HAP-1 (cell line): ENCODE measurements at places on chromosomes 2 and 18.

GRCh38 chr2:220335591-220335915, 708.1 kb downstream of the SLC4A3 start:
- no peak for DNase-seq

DNA sequence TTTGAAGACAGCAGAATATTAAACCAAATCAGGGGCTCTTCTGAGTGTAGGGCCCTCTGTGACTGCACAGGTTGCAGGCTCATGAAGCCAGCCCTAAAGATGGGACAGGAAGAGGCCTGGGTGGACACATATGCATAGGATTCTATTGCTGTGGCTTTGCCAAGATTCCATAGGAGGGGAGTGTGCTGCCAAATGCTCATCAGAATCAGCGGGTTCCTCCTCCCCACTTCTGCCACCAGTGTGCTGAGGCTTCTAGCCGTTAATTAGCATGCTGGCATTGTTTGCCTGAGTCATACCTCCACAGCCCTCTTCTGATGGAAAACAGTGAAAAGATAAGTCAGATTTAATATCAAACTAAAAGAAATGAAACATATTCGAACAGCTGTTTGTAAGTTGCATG, 103.9 kb upstream of the TMEFF2 start:
- no peak for DNase-seq

DNA sequence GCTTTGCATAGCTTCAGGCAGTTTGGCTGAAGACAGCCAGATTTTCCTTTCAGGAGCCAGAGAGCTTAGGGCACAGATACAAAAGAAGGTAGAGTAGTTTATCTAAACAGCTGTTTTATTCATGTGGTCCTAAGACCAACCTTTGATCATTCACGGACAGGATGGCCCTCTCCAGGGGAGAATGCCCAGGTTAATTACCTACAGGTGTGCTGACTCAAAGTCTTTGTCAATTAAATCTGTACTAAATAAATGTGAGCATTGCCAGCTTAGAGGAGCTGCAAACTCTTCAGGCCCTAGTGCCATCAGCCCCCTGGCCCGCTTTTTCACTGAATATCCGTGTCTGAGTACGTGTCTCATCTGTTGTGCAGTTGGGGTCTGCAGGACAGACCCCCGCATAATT, 554.7 kb downstream of the NUP35 start:
- DNase-seq: no peak

GRCh38 chr18:49214706-49215105, 245.7 kb downstream of the DYM start:
- no peak for DNase-seq

DNA sequence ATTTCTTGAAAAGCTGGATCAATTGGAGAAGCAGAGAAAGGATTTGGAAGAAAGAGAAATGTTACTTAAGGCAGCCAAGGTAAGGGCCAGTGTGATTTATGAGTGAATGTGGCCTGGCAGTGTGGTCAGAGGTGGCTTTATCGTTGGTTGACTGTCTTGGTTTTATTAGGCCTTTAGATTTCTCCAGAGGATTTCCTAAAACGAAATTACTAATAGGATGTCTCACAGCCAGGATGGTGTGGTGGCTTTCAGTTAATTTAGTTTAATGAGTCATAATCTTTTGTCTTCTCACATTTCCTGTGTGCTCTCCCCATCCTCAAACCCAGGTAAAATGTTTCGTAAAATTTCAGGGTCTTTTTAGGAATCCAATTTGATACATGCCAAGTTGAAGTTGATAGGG, 100.8 kb downstream of the TAF4B start:
- no peak for DNase-seq

- DNase-seq: no peak
Measured at GRCh38 chr2:30235008-30235655, 3.8 kb downstream of the LBH start.
